NCI-H345 (cell line): ENCODE measurements at places on chromosomes 7 and 10.

- DNase-seq = no peak
These were observed 114.8 kb downstream of the SH3PXD2A start for GRCh38 chr10:103740611-103741010.

GRCh38 chr7:117963264-117964197 is 90.3 kb upstream of the CTTNBP2 start:
- no peak for DNase-seq

DNA sequence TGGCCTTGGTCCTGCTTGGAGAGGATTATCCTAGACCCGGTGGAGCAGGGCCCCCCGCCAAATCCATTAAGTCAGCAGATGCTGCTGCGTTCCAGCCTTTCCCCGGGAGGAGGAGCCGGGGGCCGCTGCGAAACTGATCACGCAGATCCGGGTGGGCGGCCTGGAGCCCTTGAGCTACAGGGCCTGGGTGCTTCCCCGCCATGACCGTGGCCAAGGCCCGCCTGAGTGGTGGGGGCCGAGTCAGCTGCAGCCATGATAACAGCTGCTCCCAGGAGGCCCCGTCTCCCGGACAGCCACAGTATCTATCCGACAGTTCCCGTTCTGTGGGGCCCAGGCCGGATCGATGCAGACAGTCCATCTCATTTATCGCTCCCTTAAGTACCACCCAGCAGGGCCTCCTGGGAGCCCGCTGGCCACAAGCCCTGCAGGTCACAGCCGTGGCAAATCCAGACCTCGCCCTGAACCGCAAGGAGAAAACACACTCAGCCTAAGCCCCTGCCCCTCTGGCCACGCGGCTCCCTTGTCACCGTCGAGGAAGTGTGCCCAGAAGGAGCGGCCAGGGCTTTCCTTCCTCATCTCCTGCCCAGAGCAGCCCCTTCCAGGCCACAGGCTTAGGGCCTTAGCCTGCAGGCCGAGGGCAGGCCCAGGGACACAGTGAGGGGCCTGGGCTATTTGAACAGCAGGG is 34.4 kb upstream of the SLC29A4 start:
- no peak for DNase-seq

- DNase-seq = no peak
These were observed 112.7 kb downstream of the CCNY start for GRCh38 chr10:35448687-35449662.

GRCh38 chr7:30303312-30304039 is 19.1 kb downstream of the ZNRF2 start:
- no peak for DNase-seq

DNA sequence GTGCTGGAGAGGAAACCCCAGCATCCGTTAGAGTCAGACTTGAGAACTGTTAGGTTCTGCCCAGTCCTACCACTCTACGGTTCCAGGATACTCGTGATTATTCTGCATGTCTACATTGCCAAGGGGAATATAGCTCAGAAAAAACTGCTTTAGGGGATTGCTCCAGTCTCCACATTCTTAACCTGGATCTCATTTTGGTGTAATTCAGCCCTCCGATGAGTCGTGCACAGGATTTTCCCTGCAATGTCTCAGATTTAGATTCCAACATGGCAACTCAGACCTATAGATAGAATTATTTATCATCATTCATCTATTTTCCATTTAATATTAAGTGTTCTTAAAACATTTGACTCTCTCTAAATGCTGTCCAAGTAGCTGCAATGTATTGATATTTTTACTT is 121.1 kb upstream of the ZEB1 start:
- no peak for DNase-seq

DNA sequence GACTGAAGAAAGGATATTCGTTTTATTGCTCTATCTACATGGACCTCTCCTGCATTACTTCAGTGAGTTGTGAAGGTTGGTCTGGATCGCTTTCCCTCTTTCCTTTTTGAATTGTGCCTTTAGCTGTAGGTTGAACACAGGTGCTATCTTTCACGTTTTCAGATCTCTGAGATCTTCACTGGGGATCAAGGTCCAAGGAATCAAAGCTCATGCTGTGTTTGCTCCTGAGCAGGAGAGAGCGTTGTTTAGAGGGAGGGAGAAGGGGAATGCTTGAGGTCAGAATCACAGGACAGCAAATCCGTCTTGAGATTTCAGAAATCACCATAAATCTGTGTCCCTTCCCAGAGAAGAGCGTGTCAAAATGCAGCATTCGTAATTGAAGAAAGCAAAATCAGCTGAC is 105.0 kb downstream of the INSYN2A start:
- DNase-seq = no peak

GRCh38 chr10:45443101-45444009 is 69.3 kb downstream of the ALOX5 start:
- DNase-seq = no peak

DNA sequence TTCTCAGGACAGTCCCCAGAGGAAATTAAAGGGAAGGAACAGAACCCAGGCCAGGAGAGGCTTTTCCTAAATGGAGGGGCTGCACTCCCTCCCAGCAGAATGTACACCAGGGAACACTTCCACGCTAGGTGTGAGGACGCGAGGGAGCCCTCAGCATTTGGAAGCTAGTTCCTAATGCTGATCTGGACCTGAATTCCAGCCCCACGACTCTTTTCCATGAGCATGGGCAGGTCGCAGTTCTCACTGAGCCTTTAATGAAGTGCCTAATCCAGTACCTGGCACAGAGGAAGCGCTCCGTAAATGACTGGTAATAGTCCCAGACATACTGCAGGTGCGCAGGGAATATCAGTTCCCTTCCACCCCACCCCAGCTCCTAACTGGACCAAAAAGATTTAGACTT is 1.1 kb downstream of the ALOX5 start:
- no peak for DNase-seq

GRCh38 chr7:133108023-133108422 is 26.1 kb upstream of the CHCHD3 start:
- no peak for DNase-seq

GRCh38 chr10:89203237-89203636 is 3.9 kb downstream of the CH25H start:
- DNase-seq = no peak

GRCh38 chr7:43590862-43591557 is 8.1 kb downstream of the STK17A start:
- no peak for DNase-seq

DNA sequence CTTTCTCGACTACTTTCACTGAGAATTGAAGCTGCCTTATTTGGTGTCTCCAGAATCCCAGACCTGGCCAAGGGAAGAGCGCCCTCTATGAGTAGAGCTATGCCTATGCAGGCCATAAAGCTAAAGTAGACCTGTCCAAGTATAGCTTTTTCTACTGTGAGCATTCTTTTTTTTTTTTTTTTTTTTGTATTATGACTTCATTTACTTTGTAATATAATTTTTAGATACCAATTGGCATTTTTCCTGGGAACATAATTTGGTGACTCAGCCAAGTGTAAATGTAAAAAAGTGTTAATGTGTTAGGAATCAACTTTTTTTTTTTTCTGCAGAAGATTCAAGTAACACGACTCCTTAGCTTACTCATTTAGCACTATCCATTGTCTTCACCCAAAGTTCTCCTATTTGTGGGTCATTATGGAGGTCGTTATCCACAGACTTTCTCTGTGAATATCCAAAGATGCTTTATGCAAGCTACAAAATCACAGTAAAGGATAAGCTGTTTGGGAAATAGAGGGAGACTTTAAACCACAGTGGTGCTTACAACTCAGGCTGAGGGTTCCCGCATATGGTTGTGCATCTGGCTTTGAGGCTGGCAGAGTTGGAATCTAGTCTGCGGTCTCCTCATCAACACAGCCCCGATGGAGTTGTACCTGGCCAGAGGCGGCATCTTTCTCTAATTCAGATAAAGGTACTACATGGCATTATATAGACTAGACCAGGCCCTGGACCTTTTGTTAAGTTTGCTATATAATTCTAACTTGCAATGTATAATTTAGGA is 1040.2 kb upstream of the SORCS1 start:
- no peak for DNase-seq

GRCh38 chr10:4219901-4220300 is 434.9 kb upstream of the KLF6 start:
- DNase-seq = no peak

- peak; percentile 19 for DNase-seq
These were observed 95.4 kb downstream of the ELMO1 start for GRCh38 chr7:37352974-37353948.

DNA sequence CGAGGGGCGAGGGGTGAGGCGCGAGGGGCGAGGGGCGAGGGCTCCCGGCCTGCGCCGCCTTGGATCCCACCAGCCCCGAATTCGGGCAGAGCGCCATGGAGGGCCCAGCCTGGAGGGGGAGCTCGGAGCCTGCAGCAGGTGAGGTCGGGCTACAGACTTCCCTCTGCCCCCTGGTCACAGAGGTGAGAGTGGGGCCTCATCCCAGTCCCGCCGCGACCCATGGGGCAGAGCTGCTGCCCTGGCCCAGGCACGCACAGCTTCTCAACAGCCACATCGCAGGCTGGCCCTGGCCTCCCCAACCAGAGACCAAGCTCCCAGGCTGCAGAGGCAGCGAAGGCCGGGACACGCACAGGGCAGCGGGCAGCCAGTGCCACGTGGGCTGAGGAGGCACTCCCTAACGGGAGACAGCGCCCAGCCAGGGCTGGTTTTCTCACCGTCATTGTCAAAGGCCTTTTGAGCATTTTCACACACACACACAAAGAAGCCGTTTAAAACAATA is 191.8 kb downstream of the PTPRN2 start:
- no peak for DNase-seq

DNA sequence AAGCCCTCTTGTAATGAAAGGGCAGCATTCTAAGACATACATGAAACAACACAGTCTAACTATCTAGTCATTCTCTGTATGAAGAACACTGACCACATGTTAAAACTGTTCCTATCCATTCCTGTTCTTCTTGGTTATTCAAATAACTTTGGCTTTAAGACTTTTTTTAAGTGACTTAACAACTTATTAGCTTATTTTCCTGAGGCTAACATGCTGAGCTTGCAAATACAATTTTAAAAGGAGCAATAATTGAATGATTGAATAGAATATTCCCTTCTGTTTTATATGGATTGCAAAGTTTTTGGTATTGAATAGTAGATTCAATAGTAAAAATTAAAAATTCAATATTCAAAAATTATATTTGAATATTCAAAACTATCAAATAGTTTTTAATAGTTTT is 92.3 kb downstream of the HTR5A start:
- DNase-seq = no peak

GRCh38 chr10:1159131-1160061 is 103.2 kb downstream of the WDR37 start:
- DNase-seq = no peak

- no peak for DNase-seq
These were observed 561.7 kb downstream of the SDK1 start for GRCh38 chr7:3862774-3863173.

DNA sequence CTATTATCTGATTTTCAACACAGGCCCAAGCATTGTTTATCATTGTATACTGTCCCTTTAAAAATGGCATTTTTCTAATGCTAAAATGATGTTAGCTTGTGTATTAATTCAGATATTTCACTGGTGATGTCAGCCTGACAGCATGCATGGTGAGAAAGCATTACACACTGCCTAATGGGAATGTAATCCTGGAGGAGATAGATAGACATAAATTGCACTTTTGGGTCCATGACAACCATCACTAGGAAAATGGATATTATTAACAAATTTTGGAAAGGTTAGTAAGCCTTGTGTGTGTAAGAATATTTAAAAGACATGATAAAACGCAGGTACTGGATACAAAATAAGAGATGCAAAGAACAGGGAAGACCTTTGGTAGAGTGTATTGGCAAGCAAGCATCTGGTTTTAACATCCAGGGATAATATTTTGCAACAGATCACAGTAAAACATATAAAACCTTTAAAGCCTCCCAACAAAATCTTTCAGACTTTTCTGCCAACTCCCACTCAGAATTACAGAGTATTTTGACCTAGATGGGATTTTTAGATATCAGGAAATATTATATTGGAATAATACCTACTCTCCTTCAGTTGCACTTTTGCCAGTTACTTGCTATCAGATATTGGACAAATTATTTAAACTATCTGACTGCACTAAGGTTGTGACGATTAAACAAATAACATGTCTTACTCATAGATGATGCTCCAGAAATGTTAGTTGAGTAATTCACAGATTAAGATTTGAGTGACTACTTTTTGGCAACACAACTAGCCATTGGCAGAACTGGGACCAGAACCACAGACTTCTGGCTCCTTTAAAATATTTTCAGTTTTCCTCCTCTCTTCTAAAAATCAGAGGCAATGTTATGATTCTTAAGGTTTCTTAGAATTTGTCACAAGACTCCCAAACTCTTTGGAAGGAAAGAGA is 291.6 kb upstream of the SEMA3C start:
- DNase-seq = no peak

- no peak for DNase-seq
These were observed 509.0 kb upstream of the PODXL start for GRCh38 chr7:132065193-132065988.

GRCh38 chr10:47252093-47252780 is 47.8 kb upstream of the GDF10 start:
- no peak for DNase-seq

GRCh38 chr10:112421731-112422130 is 25.0 kb downstream of the ZDHHC6 start:
- DNase-seq = no peak

DNA sequence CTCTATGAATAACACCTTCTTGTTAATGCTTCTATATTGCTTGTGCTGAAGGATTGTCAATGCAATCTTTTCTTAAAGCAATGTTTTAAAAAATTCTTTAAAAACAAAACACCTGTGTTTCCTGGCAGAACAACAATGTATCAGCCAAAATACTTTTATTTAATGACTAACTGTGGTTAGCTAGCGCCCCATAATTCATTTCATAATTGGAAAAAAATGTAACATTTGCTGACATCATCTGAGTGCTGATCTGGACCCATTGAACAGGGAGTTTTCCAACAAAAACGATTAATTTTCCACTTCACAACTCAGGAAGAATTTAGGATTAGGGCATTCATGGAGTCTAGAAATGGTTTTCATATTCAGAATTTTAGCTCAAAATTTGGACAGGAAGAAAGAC is 137.6 kb upstream of the CDK6 start:
- no peak for DNase-seq

- DNase-seq = no peak
These were observed 75.4 kb upstream of the PDSS1 start for GRCh38 chr10:26621889-26622711.

DNA sequence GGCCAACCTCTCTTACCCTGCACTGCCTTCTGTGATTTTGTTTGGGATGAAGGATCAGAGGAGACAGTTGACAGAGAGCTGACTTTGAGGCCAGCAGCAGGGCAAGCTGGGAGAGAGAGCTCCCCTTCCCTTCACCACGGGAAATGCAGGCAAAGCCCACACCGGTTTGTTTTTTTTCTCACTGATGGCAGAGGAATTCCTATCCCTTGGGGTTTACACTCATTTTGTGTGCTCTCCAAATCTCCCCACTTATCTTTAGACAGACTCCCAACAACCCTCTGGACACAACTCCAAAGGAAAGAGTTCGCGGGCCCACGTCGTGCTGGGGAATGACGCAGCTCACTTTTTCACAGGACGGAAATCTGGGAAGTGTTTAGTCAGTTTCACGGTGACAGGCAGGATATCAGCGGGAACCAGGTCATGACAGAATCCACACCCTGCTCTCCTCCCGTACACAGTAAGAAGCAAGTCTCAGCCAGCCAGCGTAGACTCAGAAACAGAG is 68.3 kb upstream of the FAM171A1 start:
- no peak for DNase-seq
